CD14-positive monocyte (primary cell): ENCODE measurements at places on chromosomes 3 and 15. TPM values are rescaled to one million over a fixed set of nuclear protein-coding genes. Genes with fewer than 3 reads are reported as not detected.

The AGBL1 gene
- not detected in 2 replicates for polyA plus RNA-seq

The FURIN gene
- polyA plus RNA-seq: 6.5 TPM

The RTP4 gene
- 1.2 and 1.7 TPM in 2 replicates for polyA plus RNA-seq

The SETD5 gene
- 4.1 TPM for polyA plus RNA-seq

The PIK3CB gene
- polyA plus RNA-seq: 20.4 TPM

The GPR62 gene
- not detected in 2 replicates for polyA plus RNA-seq

The GJD2 gene
- polyA plus RNA-seq: not detected in 2 replicates

The LRTM1 gene
- not detected for polyA plus RNA-seq

The TIMP4 gene
- 0.04 TPM in 1 of 2 replicates, not detected in the other for polyA plus RNA-seq

The VWA5B2 gene
- not detected for polyA plus RNA-seq

The LMOD3 gene
- not detected for polyA plus RNA-seq

The GOLGA6L10 gene
- polyA plus RNA-seq: not detected

The ITIH1 gene
- 0.75 TPM for polyA plus RNA-seq

The AQP9 gene
- 112 TPM for polyA plus RNA-seq

The A4GNT gene
- not detected for polyA plus RNA-seq

The DNAH1 gene
- 0.25 TPM for polyA plus RNA-seq

The EEF1AKMT4 gene
- polyA plus RNA-seq: 7.3 TPM

The SERPINI1 gene
- polyA plus RNA-seq: 1.6 TPM

The TMEM45A gene
- 0.03 and 0.05 TPM in 2 replicates for polyA plus RNA-seq

The MUC4 gene
- polyA plus RNA-seq: not detected in 2 replicates

The KIF9 gene
- 5.1 TPM for polyA plus RNA-seq

The MNS1 gene
- polyA plus RNA-seq: 0.29 TPM

The CAMK2N2 gene
- polyA plus RNA-seq: not detected

The RNF13 gene
- polyA plus RNA-seq: 462 TPM

The CHRM5 gene
- polyA plus RNA-seq: not detected

The MRPL3 gene
- 62.9 TPM for polyA plus RNA-seq

The MIX23 gene
- 1.2 and 3.9 TPM in 2 replicates for polyA plus RNA-seq

The CERS3 gene
- not detected for polyA plus RNA-seq

The HHATL gene
- not detected for polyA plus RNA-seq

The NEK4 gene
- polyA plus RNA-seq: 17.4 TPM

The C2CD4A gene
- polyA plus RNA-seq: not detected in 2 replicates

The RHCG gene
- polyA plus RNA-seq: not detected in 2 replicates

The CACNA1D gene
- polyA plus RNA-seq: 0.98 TPM
